ENCODE measurements at places on chromosomes 7 and 10.

DNA sequence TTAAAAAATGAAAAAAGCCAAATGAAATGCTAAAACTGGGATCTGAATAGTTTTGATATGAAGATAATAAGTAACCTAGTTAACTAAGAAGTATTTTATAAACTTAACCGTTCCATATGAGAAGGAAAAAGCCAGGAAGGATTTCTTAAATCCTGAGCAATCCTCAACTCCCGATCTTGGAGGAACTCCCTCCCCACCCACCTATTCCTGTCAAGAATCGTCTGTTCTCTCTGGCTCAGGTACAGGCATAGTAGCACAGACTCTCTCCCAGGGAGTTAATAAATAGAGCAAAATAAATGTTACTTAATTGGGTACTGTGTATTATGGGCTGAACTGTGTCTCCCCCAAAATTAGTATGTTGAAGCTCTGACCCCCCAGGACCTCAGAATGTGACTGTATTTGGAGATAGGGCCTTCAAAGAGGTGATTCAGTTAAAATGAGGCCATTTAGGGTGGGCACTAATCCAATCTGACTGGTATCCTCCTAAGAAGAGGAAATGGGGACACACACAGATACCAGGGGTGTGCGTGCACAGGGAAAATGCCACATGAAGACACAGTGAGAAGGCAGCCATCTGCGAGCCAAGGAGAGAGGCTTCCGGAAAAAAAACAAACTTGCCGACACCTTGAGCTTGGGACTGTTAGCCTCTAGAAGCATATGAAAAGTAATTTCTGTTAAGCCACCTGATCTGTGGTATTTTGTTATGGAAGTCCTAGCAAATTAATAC is 28.7 kb downstream of the PUS7 start:
- DNase-seq: no peak

GRCh38 chr10:104416851-104417250 is 63.2 kb downstream of the CFAP58 start:
- DNase-seq: no peak

DNA sequence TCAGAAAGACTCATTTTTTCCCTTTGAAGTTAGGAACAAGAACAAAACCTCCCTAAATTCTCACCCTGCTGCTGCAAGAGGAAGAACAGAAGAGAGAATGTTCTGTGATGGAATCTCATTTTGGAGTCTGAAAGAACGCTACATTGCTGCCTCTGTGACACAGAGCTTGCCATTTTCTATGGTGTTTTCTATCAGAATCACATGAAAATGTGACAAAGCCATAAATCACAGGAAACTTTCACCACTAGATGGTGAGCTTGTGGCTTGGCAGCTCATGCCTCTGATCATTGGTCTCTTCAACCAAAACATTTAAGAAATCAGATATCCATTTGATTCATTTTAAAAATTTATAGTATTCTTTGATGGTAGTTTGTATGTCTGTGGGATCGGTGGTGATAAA is 82.9 kb downstream of the CADPS2 start:
- DNase-seq: no peak

GRCh38 chr7:33775790-33776189 is 129.5 kb upstream of the BMPER start:
- no peak for DNase-seq

- no peak for DNase-seq
Observed at GRCh38 chr7:115911465-115911864, 119.1 kb downstream of the TFEC start.

DNA sequence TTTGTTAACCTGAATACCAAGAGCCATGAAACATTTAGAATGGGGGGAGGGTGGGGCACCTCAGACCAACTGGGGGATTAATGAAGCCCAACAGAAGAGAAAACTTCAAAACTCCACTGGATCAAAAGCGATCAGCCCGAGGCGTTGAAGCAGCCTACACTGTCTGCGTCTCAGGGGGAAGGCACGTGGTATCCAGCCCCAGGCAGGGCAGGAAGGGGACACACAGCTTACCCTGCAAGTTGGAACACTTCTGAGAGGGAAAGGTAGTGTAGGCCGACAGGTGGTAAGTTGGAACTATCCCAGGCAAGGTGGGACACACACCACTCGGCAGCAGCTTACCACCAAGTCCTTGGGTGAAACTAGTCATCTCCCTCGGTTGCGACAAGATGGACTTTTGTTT is 102.9 kb downstream of the TAX1BP1 start:
- no peak for DNase-seq

DNA sequence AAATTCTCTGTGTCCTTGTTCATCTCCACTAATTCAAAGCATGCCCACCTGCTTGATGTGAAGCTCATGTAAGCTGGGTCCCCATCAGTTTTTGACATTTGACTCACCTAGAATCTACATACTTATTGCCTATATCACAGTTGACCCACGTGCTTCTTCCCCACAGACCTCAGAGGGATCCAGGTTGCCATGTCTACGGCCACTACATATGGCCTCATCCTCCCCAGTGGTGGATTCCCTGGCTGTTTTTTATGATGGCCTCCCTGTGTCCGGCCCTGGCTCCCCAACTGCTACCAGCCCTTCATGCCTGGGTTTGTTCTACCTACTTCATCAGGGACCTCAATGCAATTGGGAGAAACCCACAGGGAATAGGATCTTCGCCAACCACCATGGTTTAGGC is 187.4 kb upstream of the GDF10 start:
- DNase-seq: no peak

- no peak for DNase-seq
Observed at GRCh38 chr7:79620291-79620690, 166.8 kb upstream of the MAGI2 start.

GRCh38 chr7:65980478-65981250 is 1.3 kb downstream of the GUSB start:
- peak; percentile 21 for DNase-seq

DNA sequence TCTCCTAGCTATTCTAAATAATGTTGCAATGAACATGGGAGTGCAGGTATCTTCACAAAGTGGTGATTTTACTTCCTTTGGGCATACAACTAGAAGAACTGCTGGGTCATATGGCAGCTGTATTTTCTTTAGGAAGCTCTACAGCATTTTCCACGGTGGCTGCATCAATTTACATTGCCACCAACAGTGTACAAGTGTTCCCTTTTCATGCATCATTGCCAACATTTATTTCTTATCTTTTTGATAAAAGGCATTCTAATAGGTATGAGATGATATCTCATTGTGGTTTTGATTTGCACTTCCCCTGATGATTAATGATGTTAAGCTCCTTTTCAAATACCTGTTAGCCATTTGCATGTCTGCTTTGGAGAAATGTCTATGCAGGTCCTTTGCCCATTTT is 52.6 kb downstream of the NT5C2 start:
- no peak for DNase-seq

- DNase-seq: no peak
Observed at GRCh38 chr10:113856563-113856962, 2.1 kb downstream of the NHLRC2 start.

- DNase-seq: no peak
Observed at GRCh38 chr7:874031-874749, 2.2 kb upstream of the GET4 start.

DNA sequence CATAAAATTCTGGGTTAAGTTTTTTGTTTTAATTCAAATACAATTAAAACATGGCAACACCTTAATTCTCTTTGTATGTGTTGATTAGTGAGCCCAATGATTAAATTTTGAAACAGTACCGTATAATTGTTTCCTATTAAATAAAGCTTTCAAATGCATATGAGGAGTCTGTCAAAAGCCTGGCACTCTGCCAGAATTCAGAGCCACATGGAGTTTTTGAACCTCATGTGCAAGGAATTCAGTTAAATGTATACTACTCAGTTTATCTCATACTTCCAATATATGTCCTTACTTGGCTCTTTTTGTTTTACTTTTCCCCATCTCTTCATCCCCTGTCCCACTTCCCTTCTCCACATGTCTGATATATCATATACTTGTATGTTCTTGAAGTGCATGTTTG is 165.6 kb upstream of the FAM3C start:
- no peak for DNase-seq

- DNase-seq: no peak
Observed at GRCh38 chr7:207418-208129, 15.2 kb downstream of the FAM20C start.

GRCh38 chr10:6148908-6149307 is 53.8 kb upstream of the PFKFB3 start:
- DNase-seq: no peak

DNA sequence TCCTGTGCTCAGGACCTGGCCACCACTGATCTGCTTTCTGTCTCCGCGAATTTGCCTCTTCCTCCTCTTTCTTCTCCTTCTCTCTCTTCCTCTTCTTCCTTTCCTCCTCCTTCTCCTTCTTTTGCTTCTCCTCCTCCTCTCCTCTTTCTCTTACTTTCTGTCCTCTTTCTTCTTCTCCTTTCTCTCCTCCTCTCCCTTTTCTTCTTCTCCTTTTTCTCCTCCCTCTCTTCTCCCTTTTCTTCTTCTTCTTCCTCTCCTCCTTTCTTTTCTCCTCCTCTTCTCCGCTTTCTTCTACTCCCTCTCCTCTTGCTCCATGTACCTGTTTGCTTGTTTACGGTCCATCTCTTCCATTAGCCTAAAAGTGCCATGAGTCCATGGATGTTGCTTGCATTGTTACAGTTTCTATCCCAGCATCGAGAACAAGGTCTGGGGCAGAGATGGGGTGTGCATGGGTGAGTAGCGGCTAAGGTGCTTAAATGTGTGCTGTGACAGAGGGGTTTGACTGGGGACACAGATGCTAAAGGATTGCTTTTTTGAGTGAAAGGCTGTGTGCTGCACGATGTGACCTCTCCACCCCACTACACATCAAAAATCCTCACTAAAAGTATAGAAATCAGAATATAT is 7.7 kb downstream of the SH2D4B start:
- no peak for DNase-seq

DNA sequence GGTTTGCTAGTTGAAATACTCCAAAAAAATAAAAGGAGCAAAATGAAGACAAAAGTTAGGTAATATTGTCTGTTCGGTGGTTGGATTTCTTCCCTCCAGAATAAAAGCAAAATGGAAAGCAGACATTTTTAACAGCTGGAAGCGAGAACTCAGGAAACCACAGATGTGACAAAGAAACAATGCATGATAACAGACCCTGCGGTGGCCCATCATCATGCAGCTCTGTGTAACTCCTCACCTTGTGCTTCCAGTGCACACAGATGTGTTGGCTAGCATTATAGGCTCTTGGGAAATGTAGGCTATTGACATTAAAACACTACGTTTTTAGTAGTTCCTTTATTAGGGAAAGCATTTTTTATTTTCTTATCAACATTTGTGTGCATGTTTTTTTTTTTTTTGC is 53.9 kb upstream of the ARL4A start:
- DNase-seq: no peak

DNA sequence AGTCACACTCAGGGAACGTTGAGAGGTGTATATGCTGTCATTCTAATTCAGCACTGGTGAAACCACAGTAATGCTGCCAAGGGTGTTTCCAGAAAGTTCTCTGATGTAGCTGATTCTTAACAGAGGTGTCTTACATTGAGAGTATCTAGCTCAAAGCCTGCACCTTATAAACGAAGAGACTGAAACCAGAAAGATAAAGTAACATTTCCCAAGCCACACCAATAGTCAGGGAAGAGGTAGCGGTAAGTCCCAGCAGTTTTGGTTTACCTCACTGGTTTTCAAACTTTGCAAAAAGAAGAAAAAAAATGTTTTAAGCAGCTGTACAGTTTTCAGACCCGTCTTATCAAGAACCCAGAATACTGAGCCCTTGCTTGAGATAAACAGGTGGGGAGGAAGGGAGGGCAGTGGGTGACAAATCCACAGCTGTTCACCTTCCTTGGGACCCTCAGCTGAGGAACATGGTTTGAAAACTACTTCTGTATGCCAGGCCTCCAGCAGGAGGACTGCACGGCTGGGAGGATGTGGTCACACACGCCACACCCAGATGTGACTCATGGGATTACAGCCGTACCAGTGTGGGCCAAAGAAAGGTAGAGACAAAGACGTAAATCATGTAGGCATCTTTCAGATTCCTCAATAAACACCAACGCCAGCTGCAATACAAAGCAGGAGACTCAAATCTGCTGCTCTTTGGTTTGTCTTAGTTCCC is 63.9 kb upstream of the GSDME start:
- peak; percentile 60 for DNase-seq

DNA sequence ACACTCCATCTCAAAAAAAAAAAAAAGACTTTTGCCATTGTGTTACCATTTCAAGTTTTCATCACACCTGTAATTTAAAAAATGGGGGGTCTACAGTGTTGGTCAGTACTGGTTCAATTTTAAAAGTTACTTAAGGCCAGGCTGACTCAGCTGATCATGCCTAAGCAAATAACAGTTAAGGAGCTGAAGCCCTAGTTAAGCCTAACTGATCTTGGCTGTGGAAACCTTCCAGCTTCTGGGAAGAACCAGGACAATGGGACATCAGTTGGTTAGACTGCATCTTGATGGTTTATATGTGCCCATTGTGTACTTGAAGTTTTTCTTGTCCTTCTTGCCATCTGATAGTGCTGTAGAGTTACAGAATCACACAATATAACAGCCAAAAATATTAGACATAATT is 26.7 kb downstream of the VCL start:
- no peak for DNase-seq

GRCh38 chr10:43749940-43750552 is 101.4 kb upstream of the ZNF32 start:
- no peak for DNase-seq

DNA sequence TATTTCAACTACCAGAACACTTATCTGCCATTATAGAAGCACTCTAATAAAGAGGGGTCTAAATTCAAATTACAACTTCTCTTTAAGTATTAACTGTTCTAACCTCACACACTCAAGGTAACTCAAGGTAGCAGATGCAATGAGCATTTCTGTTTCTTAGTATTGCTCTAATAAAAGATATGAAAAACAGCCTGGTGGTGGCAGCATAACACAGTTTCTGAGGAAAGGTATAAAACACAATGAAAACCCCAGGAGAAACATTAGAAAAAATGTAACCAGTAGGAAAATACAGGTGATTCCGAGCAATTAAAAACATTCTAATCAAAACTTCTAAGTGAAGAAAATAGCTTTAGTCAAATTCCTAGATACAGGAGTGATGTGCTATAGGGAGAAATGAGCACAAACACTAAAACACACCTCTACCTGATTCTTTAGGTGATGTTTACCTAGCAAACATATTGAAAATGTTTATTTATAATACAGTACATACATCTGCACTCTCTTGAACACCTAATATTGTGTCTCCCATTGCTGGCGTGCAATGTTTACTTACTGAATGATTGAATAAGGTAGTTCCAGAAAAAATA is 3.5 kb downstream of the MKRN1 start:
- peak; percentile 10 for DNase-seq

- DNase-seq: no peak
Observed at GRCh38 chr10:29881336-29881771, 178.0 kb downstream of the JCAD start.

DNA sequence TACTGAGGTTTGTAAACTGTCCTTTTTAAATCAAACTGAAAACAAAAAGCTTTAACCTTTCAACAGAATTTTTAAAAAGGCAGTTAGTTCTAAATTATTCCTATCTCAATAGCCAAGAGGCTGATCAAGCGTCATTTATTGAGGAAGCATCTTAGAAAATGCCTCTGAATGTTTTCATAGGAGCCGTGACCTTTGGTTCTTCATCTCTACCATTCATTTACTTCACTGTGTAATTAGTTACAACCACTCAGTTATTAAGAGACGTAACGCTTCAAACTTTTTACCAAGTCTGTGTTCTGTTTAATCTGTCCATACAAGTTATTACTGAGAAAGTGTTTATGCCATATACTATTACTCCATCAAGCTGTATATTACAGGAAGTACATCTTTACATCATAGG is 107.4 kb upstream of the KMT2E start:
- DNase-seq: no peak

- DNase-seq: no peak
Observed at GRCh38 chr10:17009212-17009700, 120.4 kb downstream of the CUBN start.

Data from stimulated activated CD8-positive, alpha-beta memory T cell treated with anti-CD3 and anti-CD28 coated beads, Interleukin-2, amount 100 ng/mL, for 1 hour (primary cell).